ENCODE measurements at places on chromosomes 7 and 10.
A peak's percentile ranks its signal among the peaks of the same experiment; 100 is the strongest.

DNA sequence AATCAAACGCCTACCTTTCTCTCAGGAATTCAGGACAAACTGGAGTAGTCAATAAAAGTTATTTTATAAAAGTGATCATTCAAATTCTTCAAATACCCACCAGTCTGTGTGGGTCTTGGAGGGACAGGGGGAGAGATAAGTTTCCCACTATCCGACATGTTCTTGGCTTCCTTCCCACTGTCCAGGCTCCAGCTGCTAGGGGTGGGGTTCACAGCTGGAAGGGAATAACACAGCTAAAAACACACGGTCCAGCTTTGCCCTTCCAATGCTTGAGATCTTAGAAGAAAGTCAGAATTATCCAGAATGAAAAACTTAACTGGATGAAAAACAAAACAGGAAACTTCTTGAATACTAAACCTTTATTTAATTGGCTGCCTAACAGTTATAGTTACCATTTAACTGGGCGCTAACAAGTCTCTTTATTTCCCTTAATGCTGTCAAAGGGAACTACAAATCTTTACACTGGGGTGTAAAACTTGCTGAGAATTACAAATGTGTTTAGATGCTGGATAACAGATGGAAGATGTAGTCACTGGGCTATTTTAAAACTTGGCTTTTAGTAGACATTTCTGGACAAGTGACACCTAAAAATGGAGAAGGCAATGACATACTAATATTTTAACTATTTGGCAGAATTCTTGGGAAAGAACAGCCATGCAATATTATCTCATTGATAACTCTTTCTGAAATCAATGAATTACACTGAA is 172.8 kb upstream of the IMMP2L start:
- no peak for DNase-seq

DNA sequence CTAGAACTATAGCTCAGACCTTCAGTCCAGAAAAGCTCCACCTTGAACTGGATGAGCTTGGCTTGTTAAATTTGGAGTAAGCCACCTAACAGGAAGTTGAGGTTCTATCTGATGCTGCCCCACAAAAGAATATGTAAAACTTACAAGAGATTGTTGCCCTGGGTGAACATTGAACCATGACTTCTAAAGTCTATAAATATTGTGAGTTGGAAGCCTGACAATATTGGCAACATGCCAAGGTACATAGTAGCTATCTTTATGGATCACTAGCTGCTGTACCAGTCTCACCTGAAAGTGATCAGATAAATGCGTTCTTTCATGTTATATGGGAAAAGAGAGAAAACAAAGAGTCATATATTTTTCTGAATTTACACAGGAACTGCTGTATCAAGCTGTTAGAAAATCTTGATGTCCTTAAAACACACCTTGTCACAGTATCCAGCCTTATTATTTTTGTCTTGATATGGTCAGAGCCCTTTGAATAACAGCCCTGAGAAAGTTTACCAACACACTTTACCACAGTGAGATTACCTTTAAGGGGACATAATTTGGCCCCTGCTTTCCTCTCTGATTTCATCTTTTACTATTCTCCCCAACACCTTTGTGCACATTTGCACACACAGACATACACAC is 92.0 kb downstream of the LSMEM1 start:
- no peak for DNase-seq

GRCh38 chr7:80581486-80582260 is 56.8 kb upstream of the CD36 start:
- no peak for DNase-seq

GRCh38 chr10:116538456-116538855 is 7.3 kb upstream of the PNLIP start:
- no peak for DNase-seq

- DNase-seq = no peak
Measured at GRCh38 chr10:593901-594457, 95.5 kb downstream of the DIP2C start.

DNA sequence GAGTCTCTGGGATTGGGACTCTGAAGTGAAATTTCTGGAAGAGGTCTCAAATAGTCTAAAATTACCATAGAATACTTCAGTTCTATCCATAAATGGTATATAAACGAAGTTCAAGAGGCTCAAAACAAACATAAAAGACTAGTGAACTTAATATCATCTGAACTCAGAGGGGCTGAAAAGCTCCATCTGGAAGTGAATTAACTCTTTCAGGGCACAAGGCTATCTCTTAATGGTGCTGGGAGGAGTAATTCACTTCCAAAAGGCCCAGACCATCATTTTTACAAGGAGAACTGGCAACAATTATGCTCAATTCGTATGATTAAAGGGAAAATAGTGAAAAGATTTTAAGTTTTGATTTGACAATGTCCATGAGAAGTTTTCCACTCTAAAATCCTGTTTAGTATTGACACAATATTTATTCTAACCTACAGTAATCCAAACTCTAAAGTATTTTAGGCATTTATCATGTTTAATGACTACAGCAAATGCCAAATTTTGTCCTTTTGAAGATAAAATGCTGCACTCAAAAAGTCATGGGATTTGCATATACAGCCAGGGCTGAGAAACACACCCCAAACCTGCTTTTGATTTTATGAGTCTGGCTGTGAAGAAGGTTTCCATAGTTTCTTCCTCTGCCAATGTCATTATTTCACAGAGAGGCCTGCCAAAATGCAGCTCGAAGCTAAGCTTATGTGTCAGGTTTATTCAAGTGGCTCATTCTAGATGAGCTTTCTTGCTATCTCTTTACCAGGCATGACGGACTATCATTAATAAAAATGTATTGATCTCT is 143.9 kb downstream of the HIBADH start:
- no peak for DNase-seq

DNA sequence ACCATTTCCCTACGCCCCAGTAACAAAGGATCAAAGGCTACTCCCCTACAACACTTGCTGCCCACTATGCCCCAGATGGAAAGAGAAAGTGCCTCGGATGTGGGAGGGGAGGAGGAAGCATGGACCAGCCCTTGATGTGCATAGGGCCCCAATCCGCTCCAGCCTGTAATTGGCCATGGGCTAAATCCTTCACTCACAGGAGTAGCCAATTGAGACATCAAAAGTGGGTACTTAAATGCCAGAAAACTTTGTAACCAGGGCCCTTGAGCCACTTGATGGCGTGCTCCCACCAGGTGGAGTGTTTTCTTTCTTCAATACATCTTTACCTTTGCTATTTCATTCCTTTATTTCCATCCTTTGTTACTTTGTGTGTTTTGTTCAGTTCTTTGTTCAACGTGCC is 500.5 kb upstream of the LRRN3 start:
- DNase-seq = no peak

GRCh38 chr7:20407585-20408466 is 77.1 kb downstream of the ITGB8 start:
- no peak for DNase-seq

DNA sequence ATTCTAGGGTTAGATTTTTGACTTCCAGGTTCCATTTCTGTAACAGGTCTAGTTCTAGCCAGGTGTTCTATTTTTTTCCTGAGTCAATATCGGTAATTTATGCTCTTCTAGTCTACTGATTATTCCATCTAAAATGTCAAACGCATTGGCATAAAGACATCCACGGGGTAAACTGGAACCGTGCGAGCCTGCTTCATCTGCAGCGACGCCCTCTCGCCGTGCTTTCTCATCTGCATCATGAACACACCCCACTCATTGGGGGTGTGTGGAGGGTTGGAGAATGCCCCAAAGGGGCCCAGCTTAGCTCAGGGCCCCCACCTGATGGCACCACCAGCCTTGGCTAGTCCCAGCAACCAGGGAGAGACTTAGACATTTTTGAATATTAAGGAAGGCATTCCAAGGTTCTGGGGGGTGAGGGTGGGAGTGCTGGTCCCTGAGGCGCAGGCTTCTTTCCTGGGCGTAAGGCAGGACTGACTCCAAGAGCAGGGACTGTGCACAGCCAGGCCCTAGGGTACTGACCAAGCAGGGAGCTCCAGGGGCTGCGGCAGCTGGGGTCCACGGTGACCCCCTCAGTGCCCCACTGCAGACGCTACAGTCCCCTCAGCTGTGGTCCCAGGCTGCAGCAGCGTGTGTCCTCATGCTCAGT is 12.9 kb upstream of the CRYGN start:
- DNase-seq = no peak

GRCh38 chr7:147279964-147280374 is 1163.4 kb downstream of the CNTNAP2 start:
- DNase-seq = no peak

DNA sequence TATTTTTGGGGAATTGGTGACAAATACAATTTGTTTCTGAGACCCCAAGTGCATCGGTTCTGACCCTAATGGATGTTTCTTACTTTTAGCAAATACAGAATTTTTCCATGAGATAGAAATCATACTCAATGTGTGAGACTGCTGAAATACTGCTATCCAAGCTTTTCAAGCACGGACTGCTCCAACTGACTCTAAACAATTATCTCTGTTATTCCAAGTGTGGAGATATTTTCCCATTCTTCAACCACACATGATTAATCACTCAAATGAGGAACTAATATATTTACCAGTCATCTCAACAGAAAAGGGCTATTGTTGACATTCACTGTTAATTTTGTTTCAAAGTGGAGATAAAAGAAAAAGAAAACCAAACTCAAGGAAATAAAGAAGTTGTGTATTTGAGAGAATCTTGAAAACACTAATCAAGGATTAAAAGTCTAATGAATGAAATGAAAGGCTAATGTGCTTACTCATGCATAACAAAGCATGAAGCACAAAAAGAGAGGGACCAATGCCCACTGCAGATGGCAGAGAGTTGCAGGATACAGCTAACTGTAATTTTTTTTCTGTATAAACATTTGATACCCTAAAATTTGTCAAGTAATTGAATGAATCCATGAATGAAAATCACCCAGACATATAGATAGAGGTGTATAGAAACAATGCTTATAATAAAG is 423.6 kb downstream of the DGKB start:
- DNase-seq = no peak

- no peak for DNase-seq
Measured at GRCh38 chr10:27285093-27285492, 44.5 kb upstream of the ACBD5 start.

DNA sequence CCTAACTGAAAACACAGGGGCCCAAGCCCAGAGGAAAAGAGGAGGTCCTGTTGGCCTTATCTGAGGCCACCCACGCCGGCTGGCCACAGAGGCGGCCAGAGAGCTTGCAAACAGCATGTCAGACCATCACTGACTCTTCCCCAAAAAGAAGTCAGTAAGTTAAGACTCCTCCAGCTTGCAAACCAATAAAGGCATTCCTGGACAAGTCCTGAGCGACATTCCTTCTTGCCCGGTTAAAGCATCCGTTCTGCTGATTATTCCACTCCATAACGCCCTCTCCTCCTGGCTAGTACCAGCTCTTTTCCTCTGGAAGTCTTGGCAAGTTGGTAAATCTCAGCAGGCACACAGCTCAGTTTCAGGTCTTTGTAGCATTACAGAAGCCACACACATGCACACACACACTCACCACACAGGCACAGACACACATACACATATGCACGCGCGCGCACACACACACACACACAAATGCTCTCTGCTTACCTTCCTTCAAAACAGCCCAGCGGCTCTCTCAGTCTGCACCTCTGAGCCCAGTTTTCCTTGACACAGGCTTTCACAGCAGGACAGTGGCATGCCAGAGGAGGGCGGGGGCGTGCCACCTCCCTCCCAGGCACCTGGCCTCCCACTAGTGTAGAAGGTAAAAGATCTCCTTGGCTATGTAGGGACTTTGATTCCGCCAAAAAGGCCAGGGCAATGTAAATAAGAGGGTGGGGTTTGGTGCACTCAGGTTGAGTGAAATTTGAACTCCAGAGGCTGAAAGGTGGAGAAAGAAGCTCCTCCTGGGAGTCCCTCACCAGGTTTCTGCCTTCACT is 201.4 kb downstream of the TNS3 start:
- no peak for DNase-seq

GRCh38 chr10:86313621-86314041 is 53.0 kb downstream of the GRID1 start:
- DNase-seq = no peak

DNA sequence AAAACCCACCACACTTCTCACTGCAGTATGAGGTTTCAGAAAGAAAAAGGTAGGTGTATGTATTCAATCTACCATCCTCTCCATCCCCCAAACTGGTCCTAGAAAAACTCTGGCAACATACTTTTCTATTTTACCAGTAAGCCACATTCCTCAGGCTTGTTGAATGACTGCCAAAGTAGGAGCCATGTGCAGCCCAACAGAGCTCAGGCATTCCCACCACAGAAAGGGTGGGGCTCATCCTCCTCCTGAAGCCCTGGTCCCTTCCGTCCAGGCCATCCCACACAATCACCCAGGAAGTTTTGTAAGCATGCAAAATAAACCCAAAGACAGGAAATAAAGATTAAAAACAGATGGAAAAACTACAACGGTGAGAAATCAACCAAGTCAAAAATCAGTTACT is 57.2 kb downstream of the MAD1L1 start:
- DNase-seq = peak; percentile 96

DNA sequence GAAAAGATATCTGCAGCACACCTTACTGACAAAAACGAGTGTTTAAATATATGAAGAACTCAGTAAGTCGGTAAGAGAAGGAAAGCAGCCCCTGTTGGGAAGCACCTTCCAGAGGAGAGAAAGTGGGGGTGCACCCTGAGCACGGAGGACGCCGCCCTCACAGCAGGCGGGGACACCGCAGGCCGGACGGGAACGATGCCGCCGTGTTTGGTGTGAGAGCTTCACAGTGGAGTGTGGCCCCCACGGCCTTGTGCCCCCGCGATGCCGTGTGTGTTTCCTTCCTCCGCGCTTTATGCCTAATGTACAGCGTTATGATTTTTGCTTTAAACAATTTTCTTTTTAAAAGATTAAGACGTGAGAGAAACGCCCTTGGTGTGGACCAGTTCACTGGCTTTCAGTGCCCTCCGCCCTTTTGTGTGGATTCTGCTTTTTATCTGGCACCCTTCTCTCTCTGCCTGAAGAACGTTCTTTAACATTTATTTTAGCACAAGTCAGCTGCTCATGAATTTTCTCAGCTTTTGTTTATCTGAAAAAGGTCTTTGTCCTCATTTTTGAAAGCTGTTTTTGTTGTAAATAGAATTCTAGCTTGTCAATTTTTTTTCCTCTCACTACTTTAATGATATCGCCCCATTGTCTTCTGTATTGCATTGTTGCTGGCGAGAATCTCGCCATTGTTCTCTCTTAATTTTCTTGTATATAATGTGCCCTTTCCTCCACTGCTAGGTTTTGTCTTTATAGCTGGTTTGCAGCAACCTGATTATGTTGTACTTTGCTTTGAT is 110.7 kb downstream of the INPP5A start:
- DNase-seq = no peak

DNA sequence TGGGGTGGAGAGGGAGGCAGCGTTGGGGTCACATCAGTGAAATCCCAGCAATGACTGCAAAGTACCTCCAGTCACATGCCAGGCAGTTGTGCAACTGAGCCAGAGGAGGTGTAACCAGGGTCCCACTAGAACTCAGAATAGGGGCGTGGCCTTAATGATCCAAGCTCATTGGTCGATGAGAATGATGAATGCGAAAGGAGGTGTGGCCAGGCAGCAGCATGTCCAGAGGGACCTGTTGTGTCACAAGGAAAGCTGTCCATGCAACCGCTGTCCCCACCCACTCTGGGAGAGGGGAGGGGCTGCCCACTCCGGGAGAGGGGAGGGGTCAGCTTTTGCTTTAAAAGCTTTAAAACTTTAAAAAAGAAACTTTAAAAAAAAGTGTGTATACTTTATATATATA is 25.3 kb upstream of the MTPAP start:
- no peak for DNase-seq

- no peak for DNase-seq
Measured at GRCh38 chr10:97531401-97531986, 32.8 kb downstream of the UBTD1 start.
